Progenitor cell of endocrine pancreas (in vitro differentiated cells): ENCODE measurements at places on chromosomes 2 and 18.

GRCh38 chr2:227884511-227884947 is 13.1 kb downstream of the DAW1 start:
- DNase-seq, result peak; percentile 72

- DNase-seq, result no peak
Observed at GRCh38 chr2:121860758-121861227, 105.3 kb downstream of the TSN start.

GRCh38 chr18:26181343-26181826 is 44.9 kb upstream of the TAF4B start:
- no peak for DNase-seq

GRCh38 chr2:88561646-88562388 is 65.4 kb downstream of the EIF2AK3 start:
- DNase-seq, result no peak

DNA sequence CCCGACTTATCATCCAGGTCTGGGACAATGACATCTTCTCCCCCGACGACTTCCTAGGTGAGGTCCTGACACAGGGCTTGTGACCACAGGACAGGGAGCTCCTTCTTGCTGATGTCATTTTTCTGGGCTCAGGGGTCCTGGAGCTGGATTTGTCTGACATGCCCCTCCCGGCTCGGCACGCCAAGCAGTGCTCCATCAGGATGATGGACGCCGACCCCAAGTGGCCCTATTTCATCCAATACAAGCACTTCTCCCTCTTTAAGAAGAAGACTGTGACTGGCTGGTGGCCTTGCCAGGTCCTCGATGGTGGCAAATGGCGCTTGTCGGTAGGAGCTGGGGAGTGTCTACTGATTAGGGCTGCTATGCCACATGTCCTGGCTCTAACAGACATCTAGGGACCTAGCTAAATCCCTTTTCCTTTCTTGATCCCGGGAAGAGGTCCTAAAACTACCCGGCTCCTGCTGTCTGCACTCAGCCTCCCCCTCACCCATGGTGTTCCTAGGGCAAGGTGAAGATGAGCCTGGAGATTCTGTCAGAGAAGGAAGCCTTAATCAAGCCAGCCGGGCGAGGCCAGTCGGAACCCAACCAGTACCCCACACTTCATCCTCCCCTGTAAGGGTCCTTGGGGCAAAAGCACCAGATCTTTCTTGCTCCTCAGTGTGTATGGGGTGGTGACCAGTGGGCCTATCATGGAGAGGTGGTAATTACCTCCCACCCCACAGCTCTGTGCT is 36.7 kb downstream of the LMAN2L start:
- DNase-seq, result no peak

GRCh38 chr2:227248876-227249275 is 76.2 kb upstream of the MFF start:
- DNase-seq, result no peak

GRCh38 chr2:223626716-223627115 is 24.6 kb upstream of the SCG2 start:
- DNase-seq, result no peak

GRCh38 chr2:45172142-45172541 is 162.9 kb upstream of the SIX2 start:
- DNase-seq, result no peak

GRCh38 chr18:45416168-45416567 is 199.1 kb upstream of the SLC14A2 start:
- no peak for DNase-seq

- no peak for DNase-seq
Observed at GRCh38 chr2:105114551-105114950, 76.7 kb downstream of the MRPS9 start.
